ENCODE measurements at places on chromosomes 16 and 17. TPM values are rescaled to one million over a fixed set of nuclear protein-coding genes. Genes with fewer than 3 reads are reported as not detected.

KRTAP9-4 gene
- not detected for total RNA-seq

GRCh38 chr16:28311913-28312312 is 19.6 kb downstream of the SBK1 start:
- DNase-seq: no peak

DNA sequence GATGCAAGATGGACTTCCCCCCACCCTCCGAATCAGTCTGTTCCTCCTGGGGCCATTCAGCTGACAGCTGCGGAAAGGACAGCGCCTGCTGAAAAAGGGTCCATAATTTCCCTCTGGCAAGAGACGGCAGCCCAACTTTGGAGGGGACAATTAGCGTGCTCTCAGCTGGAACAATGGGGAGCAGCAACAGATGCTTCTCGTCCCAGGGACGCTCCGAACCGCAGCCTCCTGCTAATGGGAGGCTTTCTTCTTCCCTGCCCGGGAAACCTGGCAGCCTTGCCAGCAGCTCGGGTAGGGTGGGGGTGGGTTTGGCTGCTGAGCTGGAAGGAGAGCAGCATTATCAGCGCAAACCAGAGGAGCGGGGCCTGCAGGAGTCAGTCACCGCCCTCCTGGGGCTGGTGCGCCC is 500.0 kb upstream of the SALL1 start:
- DNase-seq: peak; percentile 11

DNA sequence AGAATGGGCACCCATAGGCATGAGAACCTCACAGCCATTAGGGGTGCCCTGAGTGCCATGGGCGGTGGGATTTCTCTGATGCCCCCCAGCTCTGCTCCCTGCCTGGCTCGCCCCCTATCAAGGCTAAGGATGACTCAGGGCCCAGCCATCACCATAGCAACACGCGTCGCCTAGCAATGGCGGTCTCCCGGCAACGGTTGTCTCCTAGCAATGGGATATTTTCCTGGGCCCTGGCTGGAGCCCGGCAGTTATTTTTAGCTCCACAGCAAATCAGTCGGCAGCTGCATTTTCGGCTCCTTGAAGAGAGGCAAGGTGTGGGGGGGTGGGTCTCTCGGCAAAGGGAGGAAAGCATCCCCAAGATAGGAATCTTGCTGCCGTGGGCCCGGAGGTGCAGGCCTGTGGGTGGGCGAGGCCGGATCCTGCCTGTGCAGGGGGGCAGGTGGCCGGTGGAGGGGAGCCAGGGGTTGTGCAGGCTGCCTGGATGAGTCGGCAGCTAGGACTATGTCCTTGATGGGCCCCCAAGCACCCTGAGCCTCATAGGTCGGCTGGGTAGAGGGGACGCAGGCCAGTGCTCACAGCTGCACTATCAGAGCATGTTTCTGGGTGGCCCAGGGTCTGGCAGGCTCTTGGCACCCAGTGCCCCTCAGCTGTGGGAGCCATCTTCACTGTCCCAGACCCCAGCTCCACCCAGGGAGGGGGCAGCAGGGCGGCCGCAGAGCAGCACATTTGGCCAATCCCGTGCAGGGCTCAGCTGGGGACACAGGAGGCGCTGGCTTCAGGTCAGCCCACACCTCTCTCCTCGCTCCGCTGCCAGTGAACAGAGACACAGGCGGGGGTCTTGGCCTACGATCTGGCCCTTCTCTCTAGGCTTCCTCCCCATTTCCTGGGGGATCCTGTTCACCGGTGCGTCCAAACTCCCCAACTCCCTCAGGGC is 4.2 kb upstream of the FBXL16 start:
- DNase-seq: peak; percentile 82

MILR1 gene
- total RNA-seq: 52.5 TPM

SMIM5 gene
- not detected for total RNA-seq

KRT39 gene
- total RNA-seq: not detected

DNA sequence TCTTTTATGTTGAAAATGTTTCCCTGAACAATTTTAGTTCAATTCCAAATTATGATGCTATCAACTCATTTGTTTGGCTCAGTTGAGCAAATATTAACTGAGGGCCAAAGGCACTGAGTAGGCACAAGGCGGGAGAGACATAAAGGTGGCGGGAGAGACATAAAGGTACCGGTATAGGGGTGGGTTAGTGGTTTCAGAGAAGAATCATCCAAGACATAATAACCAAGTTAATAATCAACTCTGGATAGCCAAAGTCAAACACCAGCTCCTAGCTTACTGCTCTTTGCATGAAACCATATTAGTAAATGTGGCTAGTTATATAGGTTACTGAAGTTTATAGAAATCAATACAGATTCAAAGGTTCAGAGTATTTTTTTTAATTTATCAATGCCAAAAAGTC is 91.7 kb downstream of the RPGRIP1L start:
- no peak for DNase-seq

DNA sequence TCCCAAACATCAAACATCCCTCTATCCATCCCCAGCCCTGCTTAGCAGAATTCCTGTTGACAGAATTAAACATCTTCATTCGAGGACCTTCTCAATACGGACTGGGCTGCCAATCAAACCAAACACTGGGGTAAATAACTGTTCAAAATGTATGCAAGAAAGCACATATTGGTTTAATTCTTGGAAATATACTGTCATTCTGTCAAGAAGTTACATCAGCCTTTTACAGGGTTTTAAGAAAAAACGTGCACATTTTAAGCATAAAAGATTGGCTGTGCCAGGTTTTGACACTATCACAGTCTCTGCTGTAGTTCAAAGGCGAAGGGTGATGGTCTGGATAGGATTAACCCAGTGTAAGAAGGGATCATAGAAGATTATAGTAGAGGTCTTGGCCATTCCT is 25.1 kb upstream of the CCNF start:
- DNase-seq: no peak

DNA sequence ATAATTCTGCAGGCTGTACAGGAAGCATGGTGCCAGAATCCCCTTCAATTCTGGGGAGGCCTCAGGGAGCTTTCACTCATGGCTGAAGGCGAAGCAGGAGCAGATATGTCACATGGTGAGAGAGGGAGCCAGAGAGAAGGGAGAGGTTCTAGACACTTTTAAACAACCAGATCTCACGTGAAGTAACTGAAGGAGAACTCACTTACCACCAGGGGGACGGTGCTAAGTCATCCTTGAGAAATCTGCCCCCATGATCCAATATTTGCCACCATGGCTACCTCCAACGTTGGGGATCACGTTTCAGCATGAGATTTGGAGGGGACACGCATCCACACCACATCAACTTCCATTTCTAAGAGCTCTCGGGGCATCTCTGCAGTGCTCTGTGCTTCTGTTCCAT is 37.4 kb upstream of the GNA13 start:
- DNase-seq: no peak

MARCHF10 gene
- total RNA-seq: not detected

GRCh38 chr16:27922433-27922832 is 141.1 kb downstream of the GSG1L start:
- DNase-seq: no peak

DNA sequence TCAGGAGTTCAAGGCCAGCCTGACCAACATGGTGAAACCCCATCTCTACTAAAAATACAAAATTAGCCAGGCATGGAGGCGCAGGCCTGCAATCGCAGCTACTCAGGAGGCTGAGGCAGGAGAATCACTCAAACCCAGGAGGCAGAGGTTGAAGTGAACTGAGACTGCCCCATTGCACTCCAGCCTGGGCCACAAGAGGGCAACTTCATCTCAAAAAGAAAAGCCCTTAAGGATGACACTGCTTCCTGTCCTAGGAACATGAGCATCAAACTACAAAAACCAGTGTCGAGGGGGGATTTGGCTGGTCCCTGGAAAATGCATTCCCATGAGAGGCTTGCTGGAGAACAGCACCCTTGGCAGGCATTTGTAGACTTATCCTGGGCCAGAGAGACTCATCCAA is 449.5 kb upstream of the PSMD7 start:
- DNase-seq: no peak

Measured in fibroblast of the aortic adventitia (primary cell).